ENCODE measurements at places on chromosomes 4 and X. TPM values are rescaled to one million over a fixed set of nuclear protein-coding genes. Genes with fewer than 3 reads are reported as not detected.

The PAGE2B gene
- polyA plus RNA-seq = not detected

The PITX2 gene
- polyA plus RNA-seq = not detected

The CFP gene
- polyA plus RNA-seq = 2.5 TPM

The EDA2R gene
- 0.46 TPM for polyA plus RNA-seq

The CYTL1 gene
- polyA plus RNA-seq = 0.23 TPM

The UGT2B15 gene
- 4.1 TPM for polyA plus RNA-seq

Data from pancreas (tissue), 10 donors.